ENCODE measurements at places on chromosomes 4 and X.
A peak's percentile ranks its signal among the peaks of the same experiment; 100 is the strongest.

DNA sequence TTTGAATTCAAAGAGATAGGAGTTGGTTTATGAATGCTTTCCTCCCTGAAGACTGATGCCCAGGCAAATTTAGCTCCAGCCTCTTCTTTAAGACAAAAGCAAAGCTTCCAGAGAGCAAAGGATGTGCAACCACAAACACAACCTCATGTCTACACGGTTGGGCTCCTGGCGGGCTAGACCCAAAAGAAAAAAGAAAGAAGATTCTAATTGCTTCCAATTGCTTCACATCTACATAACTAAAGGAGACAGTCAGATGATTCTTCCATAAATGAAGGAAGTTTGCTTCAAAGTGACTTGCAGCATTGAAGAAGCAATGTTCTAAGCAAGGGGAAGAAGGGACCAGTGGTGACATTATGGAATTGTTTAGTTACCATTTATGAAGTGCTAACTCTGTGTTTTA is 1603.0 kb upstream of the TENM3 start:
- no peak for DNase-seq

GRCh38 chr4:168388890-168389289 is 70.3 kb upstream of the DDX60 start:
- no peak for DNase-seq

DNA sequence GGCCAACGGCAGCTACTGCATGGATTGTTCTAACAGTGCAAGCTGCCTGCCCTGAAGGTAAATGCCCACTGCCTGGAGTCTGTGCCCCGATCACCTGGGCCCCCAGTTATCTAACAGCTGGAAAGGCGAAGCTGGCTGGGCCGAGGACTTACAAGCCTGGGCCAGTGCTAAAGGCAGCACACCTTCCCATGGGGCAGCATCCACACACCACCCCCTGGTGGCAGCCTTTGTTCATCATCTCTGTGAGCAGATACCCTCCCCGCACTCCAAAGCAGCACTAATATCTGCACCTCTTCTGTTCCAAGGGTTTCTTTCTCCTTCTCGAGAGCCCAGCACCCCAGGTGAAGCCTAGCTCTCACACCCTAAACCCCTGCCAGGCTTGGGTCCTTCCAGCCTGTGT is 7.6 kb downstream of the SLC2A9 start:
- no peak for DNase-seq

DNA sequence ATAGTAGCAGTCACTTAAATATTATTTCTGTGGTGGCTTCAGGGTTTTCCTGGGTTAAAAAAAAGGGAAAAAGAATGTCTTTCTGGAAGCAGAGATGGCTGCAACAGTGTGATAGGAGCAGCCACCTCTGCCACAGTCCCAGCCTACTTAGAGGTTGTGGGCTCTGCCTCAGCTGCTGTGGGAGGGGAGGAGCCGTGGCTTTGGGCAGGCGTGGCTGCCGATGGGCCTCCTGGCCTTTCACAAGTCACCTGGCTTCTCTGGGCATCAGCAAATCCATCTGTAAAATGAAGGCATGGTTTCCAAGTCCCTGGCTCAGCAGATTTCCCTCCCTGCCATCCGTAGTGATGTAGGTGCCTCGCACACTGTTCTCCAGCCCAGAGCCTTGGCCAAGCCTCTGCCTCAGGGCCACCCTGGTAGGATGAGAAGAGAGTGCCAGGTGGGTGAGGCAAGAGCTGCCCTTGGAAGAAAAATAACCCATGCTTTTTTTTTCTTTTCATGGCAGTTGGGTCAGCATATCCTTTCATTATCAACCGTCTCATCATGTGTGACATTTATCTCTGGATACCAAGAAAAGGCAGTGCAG is 66.1 kb downstream of the PTTG2 start:
- DNase-seq = no peak

- DNase-seq = no peak
Observed at GRCh38 chr4:163482190-163482589, 8.6 kb upstream of the TKTL2 start.

GRCh38 chr4:184346682-184347081 is 127.7 kb downstream of the IRF2 start:
- no peak for DNase-seq

DNA sequence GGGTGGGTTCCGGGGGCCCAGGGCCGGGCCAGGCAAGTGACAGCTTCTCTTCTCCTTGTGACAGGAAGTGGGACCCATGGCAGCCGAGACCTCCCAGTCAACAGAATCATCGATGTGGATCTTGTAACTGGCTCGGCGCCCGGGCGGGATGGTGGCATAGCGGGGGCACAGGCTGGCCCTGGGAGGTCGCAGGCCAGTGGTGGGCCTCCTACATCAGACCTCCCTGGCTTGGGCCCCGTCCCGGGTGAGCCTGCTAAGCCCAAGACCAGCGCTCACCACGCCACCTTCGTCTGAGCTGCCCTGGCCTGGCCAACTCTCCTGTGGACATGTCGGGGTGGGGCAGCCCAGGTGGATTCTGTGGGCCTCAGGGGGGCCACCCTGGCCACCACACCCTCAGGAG is 2.4 kb upstream of the HGFAC start:
- no peak for DNase-seq

DNA sequence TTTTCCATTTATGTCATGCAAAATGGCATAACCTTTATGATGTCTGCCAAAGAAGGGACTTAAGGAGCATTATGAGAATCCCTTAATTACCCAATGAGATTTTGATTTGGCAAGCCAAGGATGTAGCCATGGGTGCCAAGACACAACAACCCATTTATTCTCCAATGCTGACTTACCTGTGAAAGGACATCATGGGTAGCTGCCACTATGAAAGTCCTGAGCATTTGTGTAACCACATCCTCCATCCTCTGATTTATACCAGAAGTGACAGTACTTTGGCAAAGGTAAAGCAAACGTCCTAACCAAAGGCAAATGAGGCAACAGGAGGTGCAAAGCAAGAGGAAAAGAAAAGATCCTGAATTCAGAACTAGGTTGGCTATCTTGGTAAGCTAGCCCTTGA is 87.3 kb upstream of the EMCN start:
- DNase-seq = no peak

DNA sequence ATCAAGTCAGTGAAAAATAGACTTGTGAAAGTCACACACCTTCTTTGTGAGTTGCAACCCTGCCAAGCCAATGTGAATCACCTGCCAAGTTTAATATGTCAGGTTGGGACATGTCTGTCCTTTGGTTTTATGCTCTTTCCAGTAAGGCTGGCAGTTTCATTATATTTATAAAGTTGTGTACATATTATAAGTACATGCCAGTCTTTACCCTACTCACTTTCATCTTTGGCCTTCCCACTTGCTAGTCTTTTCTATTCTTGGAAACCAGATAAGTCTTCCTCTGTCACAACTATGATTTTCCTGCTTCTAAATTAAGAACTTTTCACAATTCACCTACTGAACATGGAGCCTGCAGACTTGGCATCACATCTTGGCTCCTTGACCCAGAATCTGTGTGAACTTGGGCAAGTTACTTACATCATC is 680.7 kb upstream of the BOD1L1 start:
- DNase-seq = no peak

DNA sequence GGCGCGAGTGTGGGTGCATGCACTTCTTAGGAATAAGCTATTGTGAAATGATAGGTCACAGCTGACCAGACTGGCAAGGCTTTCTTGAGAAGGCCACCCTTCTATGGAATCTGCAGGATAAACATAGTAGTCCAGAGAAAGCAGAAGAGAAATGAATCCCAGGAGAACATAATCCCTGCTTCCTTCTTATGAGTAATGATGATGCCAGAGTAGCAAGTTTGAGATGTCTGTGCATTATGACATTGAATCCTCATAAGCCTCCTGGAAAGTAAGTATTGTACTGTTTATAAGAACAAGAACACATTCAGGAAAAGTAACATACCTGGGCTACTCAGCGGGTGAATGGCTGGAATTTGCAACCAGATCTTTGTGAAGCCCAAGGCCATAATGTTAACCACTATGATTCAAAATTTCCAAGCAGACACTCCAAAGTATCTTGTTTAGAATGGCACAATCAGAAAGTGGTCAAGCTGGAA is 272.1 kb upstream of the HS3ST1 start:
- no peak for DNase-seq

GRCh38 chrX:38452603-38453002 is 100.2 kb downstream of the OTC start:
- no peak for DNase-seq

- no peak for DNase-seq
Observed at GRCh38 chrX:20654596-20655106, 387.9 kb upstream of the RPS6KA3 start.

- no peak for DNase-seq
Observed at GRCh38 chr4:55249476-55249875, 96.6 kb upstream of the SRD5A3 start.

- no peak for DNase-seq
Observed at GRCh38 chrX:110142096-110142495, 139.2 kb downstream of the TMEM164 start.

- DNase-seq = no peak
Observed at GRCh38 chrX:16082470-16083085, 40.8 kb upstream of the GRPR start.

DNA sequence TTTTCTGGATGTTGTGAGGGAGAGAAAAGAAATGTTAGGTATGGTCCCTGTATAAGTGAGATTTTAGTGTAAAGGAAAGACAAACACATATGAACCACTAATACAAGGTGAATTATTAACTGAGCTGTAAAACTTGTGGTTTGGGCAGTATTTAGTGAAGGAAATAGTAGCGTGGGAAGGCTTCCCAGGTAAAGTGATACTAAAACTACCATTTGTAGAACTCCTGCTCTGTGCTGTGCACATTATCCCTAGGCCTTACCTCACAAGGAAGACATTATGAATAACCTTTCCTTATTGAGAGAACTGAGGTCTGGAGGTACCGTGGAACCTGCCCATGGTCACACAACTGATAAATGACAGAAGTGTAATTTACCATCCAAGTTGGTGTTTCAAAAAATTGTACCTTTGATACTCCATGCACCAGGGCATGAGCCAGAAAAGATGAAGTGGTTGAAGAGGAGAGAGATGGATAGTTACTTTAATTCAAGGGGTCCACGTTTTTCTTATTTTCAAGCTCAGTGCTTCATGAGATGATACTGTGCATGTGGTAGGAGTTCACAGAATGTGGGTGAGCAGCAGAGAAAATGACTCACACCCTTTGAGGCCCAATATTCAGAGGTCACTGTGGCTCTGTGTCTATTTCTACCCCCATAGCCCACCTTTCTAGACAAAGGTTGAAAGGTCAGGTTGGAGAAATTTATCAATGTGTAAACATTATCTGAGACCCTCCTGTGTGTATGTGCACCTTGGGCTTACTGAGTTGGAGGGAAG is 2.6 kb upstream of the VSIG4 start:
- DNase-seq = no peak

DNA sequence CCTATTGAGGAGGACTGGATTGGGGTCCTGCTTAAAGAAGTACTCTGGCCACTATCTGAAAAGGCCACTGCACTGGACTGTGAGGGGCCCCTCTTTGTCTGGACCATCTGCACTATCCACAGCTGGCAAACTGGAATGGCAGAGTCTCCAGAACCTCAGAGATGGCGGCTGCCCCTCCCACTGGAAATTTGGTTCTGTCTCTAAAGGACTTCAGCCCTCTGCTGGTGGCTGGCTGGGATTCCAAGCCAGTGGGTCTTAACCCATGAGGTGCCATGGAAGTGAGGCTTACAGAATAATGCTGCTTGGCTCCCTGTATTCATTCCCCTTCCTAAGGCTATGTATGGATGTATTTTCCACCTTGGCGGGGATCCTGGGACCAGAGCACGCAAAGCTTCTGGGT is 41.6 kb upstream of the CYLC1 start:
- DNase-seq = no peak

GRCh38 chr4:48141048-48141447 is 7.0 kb upstream of the TXK start:
- DNase-seq = peak; percentile 43

DNA sequence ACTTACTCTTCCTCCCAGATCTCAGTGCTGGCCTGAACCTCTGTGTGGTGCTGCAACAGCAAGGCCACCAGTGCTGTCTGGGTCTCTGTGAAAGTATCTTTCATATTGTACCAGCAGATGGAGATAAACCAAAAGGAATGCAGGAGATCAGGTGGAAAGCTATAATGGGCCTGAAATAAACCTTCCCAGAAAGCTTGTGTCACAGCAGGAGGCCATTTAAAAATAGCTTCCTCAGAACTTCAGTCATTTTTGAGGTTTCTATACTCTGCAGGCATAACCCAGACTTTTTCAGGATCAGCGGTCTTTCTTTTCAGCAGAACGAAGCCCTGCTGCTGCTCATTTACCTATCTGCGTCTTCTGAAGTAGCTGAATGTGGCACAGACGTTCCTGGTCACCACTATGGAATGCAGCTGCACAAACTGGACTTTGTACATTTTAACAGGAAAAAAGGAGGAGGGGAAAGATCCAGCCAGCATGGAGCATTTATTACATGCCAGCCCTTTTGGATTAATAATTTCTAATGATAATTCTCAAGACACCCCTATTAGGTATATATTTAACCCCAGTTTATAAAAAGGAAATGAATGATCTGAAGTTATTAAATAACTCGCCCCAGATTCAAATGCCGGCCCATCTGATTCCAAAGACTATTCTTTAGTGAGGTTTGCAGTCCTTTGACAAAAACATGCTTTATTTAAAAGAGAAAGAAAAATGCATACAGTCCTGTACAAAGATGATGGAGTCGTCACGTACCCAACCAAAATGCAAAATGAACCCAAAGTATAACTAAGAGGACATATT is 119.7 kb downstream of the NFKB1 start:
- peak; percentile 17 for DNase-seq

DNA sequence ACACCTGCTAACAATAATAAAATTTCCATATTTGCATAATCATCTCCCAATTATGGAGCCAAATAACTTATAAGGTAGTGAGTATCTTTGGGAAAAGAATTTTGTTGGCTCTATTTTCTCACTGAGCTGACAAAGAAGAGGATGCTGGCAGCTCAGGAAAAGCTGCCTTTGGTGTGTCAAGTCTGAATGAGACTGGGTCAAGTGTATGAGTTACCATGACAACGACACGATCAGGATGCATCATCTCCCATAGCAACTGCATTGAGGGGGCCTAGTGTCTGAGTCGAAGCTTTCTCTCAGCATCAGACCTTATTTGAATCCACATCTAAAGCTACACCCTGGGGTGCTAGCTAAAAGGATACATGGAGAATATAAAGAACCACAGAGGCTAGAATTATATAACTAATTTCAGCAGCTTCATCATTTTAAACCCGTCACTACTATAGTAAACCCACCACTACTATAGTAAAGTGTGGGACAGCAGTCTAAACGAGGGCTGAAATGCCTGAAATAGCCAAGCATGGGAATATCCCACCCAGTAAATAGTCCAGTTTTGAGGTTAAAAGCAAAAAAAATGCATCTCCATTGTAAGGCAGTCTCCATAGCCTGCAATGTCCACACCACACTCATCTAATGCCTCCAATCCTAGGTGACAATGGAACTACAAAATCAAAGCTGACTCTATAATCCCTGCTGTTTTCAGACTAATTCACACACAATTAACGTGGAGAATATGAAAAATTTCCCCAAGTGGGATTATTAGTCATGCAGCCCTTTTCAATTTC is 16.0 kb downstream of the GSPT2 start:
- DNase-seq = no peak
